Type B pancreatic cell (in vitro differentiated cells): ENCODE measurements at places on chromosomes 6 and 20. TPM values are rescaled to one million over a fixed set of nuclear protein-coding genes. Genes with fewer than 3 reads are reported as not detected.

DNA sequence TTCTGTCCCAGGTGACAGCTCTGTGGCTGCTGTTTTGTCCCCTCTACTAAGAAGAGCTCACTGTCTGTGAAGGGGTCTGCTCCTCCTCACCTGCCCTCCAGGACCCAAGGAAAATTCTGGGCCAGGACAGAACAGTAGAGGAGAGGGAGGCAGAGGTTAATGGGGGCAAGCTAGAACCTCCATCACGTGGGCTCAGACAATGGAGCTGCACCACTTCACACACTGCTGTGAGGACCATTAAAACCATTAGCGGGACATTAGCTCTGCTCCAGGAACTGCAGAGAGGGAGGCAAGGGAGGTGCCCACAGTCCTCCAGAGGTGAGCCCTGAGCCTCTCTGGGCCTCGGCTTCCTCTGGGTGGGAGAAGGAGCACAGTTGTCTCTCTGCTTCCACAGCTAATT, 78.4 kb downstream of the NOL4L start:
- DNase-seq: no peak

DNA sequence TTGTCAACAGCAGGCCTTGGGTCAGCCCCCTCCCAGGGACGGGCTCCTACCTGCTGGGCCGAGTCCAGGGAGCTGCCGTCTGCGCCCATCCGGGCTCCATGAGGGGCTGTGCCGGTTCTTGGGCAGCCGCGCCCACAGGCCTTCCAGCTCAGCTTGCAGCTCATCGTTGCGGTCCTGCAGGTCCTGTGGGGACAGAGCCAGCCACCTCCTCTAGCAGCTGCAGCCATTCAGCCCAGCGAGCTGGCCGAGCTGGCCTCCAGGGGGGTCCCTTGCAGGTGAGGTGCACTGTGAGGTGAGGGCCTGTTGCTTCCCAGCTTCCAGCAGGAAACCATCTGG, 74.4 kb downstream of the GINS1 start:
- DNase-seq: no peak

- DNase-seq: no peak
These were observed 26.4 kb upstream of the PHACTR3 start for GRCh38 chr20:59577809-59578435.

GRCh38 chr6:140029551-140029950, 655.1 kb upstream of the CITED2 start:
- DNase-seq: no peak

Gene FLRT3
- total RNA-seq: 59.3 and 75.7 TPM in 2 replicates

Gene BTNL2
- total RNA-seq: not detected in 2 replicates
